ENCODE measurements at places on chromosomes 2 and 18.
A peak's percentile ranks its signal among the peaks of the same experiment; 100 is the strongest.

DNA sequence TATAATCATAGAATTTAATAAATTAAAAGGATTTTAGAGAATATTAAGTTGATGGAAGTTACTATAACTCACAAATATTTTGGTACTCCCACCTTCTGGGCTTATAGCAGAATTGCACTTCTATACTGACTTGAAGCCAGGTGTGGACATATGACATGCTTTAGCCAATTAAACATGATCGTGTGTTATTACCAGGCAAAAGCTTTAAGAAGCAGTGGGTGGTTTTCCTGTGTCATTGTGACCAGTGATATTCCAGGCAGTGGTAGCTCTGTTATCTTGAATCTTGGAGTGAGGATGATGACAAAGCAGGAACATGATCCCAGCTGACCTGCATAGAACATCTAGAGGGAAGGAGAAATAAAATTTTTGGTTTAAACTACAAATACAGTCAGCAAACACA is 370.9 kb upstream of the ZEB2 start:
- no peak for DNase-seq

- DNase-seq: no peak
These were observed 721.0 kb downstream of the PLCL1 start for GRCh38 chr2:198525211-198525969.

GRCh38 chr2:133642791-133643191 is 74.5 kb upstream of the NCKAP5 start:
- no peak for DNase-seq

DNA sequence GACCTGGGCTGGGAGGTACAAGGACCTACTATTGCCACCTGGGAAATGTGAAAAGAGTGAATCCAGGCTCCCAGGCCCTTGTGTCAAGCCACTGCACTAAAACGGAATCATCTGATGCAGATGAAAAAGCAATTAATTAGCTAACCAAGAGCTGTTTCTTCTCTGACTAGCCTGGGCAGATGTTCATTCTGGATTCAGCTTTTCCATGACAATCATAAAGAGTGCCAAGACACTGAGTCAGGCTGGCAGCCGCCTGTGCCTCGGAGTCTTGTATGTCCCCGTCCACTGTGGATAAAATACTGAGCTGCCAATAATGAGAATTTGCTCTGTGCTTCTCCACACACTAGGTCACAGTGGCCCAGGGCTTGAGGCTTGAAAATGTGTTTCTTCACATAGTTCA is 21.7 kb upstream of the LCLAT1 start:
- no peak for DNase-seq

- DNase-seq: no peak
These were observed 41.4 kb upstream of the RNU4ATAC start for GRCh38 chr2:121489284-121489683.

- DNase-seq: peak; percentile 15
These were observed 276.3 kb downstream of the TSN start for GRCh38 chr2:122031544-122032263.

- no peak for DNase-seq
These were observed 76.9 kb downstream of the KIAA2012 start for GRCh38 chr2:202149936-202150335.

DNA sequence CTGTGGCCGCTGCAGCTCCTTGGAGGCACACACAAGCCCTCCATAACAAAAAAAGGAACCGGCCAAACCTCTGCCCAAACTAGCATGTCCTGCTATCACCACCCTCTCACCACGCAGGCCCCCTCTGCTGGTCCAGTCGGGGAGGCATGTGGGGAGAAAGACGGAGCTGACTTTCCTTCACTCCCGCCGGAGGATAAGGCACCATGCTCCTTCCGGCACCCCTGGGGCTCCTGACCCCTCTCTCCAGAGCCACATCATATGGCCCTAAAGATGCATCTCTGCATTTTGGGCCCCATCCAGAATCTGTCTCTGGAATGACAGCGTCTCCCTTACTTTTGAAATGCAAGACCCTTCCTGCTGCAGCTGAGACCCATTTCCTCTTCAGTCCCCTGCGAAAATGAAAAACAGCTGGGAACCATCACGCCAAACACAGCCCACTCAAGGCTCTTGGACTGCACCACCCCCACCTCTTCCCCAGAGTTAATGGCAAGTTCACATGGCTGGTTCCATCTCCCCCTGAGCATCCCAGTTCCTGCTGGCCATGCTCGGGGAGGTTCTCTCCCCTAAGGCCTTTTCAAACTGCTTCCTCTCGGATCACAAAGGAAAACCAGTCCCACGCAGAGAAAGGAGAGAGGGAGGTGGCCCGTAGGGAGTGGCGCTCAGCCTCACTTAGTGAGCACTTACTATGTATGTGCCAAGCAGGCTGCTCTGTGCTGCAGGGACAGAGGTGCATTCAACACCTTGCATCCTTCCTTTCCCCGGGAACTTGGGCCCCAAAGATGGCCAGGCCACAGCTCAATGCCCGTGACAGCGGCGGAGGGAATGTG is 35.2 kb upstream of the MLPH start:
- DNase-seq: no peak

DNA sequence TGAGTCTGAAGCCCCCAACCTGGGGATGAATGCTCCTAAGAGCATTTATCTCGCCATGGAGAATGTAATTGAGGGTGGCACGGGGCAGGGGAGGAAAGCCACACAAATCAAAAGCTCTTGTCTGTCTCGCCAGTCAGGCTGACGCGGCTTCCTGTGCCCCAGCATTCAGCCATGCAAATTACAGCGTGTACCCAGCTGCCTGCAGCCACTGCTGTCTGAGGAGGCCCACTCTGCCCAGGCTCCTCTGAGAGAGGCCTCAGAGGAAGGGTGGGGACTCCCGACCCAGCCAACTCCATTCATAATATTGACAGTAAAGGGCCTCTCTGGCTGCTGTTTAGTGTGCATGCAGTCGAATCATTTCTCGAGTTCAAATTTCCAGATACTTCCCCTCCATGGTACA is 22.0 kb downstream of the SMAD7 start:
- peak; percentile 96 for DNase-seq

GRCh38 chr2:133833746-133834145 is 265.5 kb upstream of the NCKAP5 start:
- DNase-seq: no peak

DNA sequence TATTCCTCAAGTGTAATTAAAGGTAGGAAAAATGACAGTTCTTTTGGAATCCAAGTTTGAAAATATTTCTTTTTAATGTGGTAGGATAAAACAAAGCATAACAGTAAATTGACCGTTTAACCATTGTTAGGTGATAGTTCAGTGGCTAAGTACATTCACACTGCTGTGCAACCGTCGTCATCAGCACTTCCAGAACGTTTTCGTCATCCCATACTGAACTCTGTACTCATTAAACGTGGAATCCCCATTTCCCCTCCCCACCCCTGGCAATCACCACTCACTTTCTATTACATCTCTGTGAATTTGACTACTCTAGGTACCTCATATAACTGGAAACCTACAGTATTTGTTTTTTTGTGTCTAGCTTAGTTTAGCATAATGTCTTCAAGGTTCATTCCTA is 32.9 kb upstream of the FZD5 start:
- DNase-seq: no peak

- DNase-seq: no peak
These were observed 138.9 kb downstream of the SLC39A10 start for GRCh38 chr2:195795879-195796278.

DNA sequence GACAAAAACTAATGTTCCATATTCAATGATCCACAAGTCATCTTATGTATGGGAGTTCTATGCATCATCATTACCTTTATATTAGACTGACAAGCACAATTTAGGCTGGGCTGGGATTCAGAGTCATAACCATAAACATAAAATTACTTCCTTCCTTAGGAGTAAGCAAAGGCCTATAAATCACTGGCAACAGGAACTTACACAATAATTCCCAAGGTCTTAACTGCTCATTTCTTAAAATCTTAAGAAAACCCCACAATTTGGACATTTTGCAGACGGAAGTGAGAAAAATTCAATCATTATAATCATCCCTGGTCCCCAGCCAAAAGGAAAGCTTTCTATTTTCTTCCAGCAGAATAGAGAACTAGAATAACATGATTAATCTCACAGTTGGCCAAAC is 232.3 kb downstream of the DYM start:
- DNase-seq: no peak

GRCh38 chr18:50659091-50660003 is 99.5 kb downstream of the MAPK4 start:
- no peak for DNase-seq

- DNase-seq: no peak
These were observed 22.2 kb downstream of the TSN start for GRCh38 chr2:121777699-121778058.

- DNase-seq: no peak
These were observed 39.6 kb upstream of the CRACDL start for GRCh38 chr2:98975611-98976010.

- DNase-seq: no peak
These were observed 5.5 kb downstream of the CEBPZOS start for GRCh38 chr2:37201766-37202165.

GRCh38 chr2:102251042-102251848 is 60.1 kb upstream of the IL1RL1 start:
- DNase-seq: peak; percentile 67

DNA sequence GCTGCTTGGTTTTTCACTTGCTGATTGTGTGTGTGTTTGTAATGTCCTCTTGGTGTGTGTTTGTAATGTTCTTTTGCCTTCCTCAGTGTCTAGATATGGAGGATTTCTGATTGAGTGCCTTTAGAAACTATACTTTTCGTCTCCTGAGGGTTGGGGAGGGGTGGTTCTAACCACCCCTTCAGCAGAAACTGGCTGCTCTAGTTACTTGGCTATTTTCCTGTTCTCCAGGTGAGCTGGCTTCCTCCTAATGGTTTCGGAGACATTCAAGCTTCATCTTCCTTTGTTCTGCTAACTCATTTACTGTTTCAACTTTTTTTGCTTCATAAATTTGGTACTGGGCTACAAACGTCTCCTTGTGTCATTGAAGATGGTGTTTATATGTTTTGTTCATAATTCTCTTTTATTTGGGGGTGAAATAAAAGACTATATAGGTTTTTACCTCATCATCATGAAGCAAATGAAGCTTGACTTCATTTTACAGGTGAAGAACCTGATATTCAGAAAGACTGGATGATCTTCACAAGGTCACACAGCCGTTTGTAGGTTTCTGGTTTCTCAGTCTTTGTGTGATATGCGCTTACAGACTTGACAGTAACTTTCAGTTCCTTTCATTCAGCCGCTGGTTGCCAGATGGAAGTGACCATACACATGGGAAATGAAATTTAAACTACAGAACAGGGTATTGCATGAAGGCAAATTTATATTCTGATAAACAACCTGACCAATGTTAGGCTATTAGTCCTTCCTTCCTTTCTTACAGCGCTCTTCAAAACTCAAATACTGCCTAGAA is 238.5 kb downstream of the GALR1 start:
- no peak for DNase-seq

DNA sequence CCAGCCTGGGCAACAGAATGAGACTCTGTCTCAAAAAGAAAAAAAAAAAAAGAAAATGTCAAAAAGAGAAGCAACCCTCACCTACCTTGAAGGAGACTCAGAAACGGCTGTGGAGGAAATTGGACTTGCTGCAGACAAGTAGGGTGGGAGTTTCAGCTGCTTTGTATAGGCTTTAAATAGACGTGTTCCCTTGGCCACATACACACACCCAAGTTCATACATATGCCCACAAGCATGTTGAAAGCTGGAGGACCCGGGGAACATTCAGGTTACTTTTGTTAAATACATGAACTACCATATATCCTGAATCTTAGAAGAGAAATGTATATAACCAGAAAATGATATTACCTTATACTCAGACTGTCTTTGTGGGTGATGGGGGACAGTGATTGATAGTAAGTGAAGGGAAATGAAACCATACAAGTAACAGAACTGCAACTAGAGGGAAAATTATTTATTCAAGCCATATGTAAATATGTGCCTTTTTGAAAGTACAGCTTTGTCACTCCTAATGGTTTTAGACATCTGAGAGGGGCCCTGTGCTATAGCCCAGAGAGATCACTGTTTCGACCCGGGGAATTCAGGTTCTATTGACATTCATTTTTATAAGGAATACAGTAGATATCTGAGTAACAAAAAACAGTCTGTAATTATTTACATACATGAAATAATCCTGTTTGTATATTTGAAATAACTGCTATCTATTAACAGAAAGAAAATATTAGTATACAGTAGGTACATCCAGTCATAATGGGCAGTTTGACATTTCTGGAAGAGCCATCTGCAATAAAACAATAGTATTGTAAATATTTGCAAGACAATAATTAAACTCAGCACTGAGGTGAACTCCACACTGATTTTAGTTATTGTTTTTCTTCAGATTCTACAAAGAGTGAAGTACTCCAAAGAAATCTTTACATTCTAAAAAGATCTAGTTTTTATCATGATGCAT is 48.0 kb upstream of the TGIF1 start:
- no peak for DNase-seq

GRCh38 chr18:31206787-31207381 is 44.2 kb upstream of the DSC1 start:
- no peak for DNase-seq

DNA sequence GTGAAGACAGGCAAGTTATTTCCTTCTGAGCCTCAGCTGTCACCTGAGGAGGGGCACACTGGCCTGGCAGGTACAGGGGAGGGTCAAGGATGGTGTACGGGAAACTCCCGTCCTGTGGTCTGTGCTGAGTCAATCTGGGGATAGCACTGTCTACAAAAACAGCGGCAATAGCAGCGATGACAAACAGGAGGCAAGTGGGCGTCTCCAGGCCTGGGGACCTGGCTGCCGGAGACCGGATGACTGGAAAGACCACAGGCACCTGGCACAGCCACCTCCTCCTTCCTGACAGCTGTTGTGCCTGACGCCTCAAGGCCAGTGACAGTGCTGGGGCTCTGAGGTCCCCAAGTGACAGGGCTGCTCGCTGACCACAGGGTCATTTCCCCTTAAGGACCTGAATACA is 202.1 kb upstream of the HS6ST1 start:
- DNase-seq: no peak

GRCh38 chr2:233360771-233361176 is 6.5 kb downstream of the DGKD start:
- no peak for DNase-seq

GRCh38 chr18:75161256-75162028 is 47.5 kb downstream of the PTGR3 start:
- no peak for DNase-seq

DNA sequence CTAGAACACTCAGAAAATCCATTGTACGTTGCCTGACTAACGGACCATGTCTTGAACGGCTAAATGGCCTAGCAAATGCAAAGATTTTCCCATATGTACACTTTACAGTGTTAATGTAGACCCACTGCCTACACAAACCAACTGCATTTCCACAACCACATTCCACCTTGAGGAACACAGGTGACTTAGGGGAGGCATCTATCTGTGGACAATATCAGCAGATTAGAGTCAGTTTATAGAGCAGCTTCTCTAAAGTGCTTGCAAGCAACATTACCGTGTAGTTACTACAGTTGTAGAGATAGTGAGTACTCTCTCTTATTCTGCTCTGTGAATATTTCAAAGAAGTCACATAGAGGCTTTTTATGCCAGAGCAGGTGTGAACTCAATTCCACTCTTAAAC is 139.6 kb downstream of the TCF4 start:
- no peak for DNase-seq

- DNase-seq: no peak
These were observed 82.6 kb downstream of the MBP start for GRCh38 chr18:77049938-77050337.
